Dermis microvascular lymphatic vessel endothelial cell (primary cell): ENCODE measurements at places on chromosomes 7 and 10. TPM values are rescaled to one million over a fixed set of nuclear protein-coding genes. Genes with fewer than 3 reads are reported as not detected.

- peak; percentile 87 for DNase-seq
Observed at GRCh38 chr7:135253851-135254771, 20.5 kb downstream of the STRA8 start.

- no peak for DNase-seq
Observed at GRCh38 chr7:42758124-42758523, 153.7 kb downstream of the C7orf25 start.

DNA sequence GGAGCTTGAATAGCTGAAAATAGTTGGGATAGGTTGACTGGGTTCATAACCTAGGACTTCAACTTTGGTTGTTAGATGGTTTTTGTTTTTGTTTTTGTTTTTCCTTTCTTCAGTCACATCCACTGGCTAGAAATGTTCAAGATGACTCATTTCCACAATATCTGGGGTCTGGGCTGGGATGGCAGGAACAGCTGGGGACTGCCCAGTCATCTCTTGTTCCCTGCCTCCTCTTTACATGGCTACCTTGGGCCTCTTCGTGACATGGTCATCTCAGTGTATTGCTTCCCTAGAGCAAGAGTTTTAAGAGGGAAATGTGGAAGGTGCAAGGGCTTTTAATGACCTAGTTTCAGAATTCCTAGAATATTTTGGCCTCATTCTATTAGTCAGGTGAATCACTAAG, 915.8 kb downstream of the XPNPEP1 start:
- DNase-seq = no peak

DNA sequence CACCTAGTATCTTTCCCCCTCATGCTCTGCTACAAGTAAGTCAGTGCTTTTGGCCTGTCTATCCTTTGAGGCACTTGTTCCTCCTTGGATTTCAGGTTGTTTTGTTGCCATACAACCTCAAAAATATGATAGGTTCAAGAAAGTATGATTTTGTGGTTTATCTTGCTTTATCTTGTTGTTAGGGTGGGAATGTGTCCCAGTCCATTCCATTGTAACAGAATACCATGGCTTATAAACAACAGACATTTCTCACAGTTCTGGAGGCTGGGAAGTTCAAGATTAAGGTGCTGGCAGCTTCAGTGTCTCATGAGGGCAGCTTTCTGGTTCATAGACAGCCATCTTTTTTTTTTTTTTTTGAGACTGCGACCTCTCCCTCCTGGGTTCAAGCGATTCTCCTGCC, 72.1 kb downstream of the TMEM270 start:
- no peak for DNase-seq

DNA sequence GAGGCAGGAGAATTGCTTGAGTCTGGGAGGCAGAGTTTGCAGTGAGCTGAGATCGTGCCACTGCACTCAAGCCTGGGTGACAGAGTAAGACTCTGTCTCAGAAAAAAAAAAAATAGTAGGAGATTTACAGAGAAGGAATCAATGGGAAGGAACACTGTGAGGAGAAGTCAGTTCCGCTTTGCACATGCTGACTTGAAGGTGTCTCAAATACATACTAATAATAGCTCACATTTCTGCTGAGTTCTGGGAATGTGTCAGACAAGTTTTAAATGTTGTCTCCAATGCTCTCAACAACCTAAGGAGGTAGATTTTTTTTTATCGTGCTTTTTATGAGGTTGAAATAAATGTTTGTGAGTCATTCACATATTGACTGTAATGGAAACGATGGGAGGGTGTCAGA, 654.9 kb upstream of the CELF2 start:
- DNase-seq = no peak

DNA sequence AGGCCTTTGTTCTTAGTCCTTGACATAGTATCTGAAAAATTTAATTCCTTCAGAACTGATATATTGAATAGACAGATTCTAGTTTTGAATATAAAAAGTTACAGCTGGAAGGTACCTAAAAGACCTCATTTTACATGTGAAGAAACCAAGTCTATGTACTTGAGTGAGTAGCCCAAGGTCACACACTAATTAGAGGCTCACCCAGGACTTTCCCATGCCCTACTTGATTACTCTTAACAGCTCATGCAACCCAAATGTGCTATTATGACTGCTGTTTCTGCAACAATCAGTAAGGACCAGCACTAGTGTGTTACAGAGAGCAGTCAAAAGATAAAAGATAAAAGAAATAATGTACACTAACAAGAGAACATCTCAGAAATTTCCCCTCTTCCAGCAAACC, 40.7 kb upstream of the BET1 start:
- DNase-seq = no peak

DNA sequence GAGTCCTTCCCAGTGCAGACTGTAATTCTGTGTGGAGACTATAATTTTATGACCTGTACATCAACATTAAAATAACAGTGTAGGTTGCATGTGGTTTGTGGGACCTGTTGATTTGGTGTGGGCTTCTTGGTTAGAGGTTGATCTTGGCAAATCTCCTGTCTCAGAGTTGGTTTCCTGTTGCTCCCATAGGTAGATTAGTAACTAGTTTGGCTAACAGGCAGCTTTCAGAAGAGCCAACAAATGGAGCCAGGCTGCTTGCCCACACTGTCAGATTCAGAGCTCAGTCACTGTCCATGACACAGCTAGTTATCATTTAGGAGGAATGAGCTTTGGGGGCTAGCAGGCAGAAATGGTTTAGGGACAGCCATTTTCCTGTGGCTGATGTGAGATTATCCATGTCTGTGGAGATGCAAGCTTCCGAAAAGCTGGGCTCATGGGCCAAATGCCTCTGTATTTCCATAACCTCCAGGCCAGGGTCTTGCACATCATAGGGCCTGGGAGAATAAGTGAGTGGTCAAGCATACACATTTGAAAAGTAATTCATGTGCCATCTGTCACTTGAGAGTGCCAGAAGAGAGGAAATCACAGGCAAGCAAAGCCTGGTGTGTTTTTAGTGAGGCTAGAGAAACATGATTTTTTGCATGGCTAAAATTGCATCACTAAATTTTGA, 33.4 kb downstream of the CCM2 start:
- DNase-seq = peak; percentile 8

- no peak for DNase-seq
Observed at GRCh38 chr10:93110472-93111146, 36.9 kb downstream of the CYP26A1 start.

DNA sequence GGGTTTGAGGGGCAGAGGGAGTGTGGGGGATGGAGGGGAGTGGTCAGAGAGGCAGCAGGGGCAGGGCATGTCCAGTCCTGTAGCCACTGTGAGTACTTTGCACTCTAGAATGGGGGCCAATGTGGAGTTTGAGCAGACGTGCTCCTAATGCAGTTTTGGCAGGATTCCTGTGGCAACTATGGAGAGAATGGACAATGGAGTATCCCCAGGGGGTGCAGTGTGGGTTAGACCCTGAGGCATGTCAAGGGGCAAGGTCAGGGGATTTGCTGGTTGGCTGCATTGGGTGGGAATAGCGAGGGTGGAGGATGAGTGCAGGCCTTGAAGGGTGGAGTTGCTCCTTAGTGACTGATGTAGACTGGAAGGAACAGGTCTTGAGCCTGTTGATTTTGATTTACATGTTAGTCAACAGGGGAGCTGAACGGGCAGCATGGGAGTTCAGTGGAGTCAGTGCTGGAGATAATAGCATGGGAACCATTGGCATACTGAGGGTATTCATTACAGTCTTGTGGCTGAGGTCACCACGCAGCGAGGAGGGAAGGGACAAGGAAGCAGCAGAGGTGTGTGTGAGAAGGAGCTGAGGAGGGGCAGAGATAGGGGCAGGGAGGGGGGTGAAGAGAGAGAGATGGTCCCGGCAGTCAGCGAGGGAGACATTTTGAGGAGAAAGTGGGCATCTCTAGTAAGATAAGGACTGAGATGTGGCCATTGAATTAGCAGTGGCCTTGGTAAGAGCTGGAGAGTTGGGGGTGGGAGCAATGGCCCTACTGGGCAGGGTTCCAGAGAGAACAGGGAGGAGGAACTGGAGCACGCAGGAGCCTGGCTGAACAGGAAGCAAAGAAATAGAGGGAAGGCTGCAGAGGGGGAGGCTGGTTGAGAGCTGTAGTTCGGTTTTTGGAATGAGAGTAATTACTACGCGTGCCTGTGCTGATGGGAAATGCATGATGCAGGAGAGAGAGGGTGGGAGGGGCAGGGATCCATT, 112.7 kb downstream of the CCNY start:
- DNase-seq = peak; percentile 62

DNA sequence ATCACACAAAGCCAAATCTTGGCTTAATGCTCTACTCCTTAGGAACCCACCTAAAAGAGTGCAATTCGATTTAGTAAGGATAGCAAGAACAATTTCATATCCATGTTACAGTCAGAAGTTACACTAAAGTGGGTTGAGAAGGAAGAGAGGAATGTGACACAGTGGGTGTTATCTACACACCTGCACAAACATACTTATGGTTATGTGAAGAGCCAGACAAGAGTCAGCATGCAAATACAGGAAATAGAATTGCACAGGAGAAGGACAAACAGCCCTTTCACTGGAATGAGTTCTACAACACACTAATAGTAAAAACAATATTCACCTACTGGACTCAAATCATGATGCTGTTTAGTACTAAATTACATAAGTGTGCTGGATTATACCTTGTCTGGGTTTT, 262.8 kb downstream of the DGKB start:
- DNase-seq = no peak

GRCh38 chr10:132142396-132143161, 44.2 kb upstream of the DPYSL4 start:
- no peak for DNase-seq

DNA sequence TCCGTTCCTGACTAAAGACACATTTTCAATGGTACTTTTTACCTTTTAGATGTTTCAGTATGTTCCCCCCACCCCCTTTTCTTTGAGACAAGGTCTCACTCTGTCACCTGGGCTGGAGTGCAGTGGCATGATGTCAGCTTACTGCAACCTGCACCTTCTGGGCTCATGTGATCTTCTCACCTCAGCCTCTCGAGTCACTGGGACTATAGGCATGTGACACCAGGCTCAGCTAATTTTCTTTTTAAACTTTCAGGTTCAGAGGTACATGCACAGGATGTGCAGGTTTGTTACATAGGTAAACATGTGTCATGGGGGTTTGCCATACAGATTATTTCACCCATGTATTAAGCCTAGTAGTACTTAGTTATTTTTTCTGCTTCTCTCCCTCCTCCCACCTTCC, 99.3 kb upstream of the RPA3 start:
- DNase-seq = no peak

GRCh38 chr7:3204526-3204925, 96.5 kb upstream of the SDK1 start:
- no peak for DNase-seq

GRCh38 chr7:86592185-86592584, 51.5 kb upstream of the GRM3 start:
- DNase-seq = no peak

DNA sequence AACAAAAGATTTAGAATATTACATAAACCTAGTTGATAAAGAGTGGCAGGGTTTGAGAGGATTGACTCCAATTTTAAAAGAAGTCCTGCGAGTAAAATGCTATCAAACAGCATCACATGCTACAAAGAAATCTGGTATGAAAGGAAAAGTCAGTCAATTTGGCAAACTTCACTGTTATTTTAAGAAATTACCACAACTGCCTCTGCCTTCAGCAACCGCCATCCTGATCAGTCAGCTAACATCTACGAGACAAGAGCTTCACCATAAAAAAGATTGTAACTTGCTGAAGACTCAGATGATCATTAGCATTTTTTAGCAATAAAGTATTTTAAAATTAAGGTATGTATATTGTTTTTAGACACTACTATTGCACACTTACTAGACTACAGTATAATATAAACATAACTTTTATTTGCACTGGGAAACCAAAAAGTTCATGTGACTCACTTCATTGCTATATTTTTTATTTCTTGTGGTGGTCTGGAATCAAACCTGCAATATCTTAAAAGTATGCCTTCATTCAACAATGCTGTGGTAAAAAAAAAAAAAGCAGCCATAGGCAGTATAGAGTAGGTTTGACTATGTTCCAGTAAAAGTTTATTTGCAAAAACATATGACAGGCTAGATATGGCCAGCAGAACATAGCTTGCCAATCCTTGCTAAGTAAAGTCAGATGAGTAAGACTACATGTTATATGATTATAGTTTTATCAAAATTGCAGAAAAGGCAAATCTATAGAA, 74.4 kb downstream of the GLCCI1 start:
- no peak for DNase-seq

MALRD1 gene
- total RNA-seq = not detected in 2 replicates

CLCN1 gene
- total RNA-seq = not detected in 2 replicates

CAV1 gene
- 644 and 1,184 TPM in 2 replicates for total RNA-seq

DGKB gene
- not detected in 2 replicates for total RNA-seq

ORC5 gene
- 18.2 and 25.2 TPM in 2 replicates for total RNA-seq

LIPJ gene
- not detected in 2 replicates for total RNA-seq

TMEM60 gene
- total RNA-seq = 8.2 and 11.9 TPM in 2 replicates

ELMO1 gene
- total RNA-seq = 30.3 and 46.7 TPM in 2 replicates

AQP1 gene
- 3.6 and 6.6 TPM in 2 replicates for total RNA-seq

SAP25 gene
- 0.13 TPM in 1 of 2 replicates, not detected in the other for total RNA-seq

LAMB1 gene
- total RNA-seq = 425 and 463 TPM in 2 replicates

BPGM gene
- 9.8 and 10.9 TPM in 2 replicates for total RNA-seq

TNRC18 gene
- 16.6 and 32.1 TPM in 2 replicates for total RNA-seq

GIMAP5 gene
- total RNA-seq = 255 and 501 TPM in 2 replicates

GARS1 gene
- total RNA-seq = 68.9 and 78.5 TPM in 2 replicates

TLX1 gene
- not detected in 2 replicates for total RNA-seq

FAM221A gene
- total RNA-seq = 4.3 and 5.6 TPM in 2 replicates

UTF1 gene
- total RNA-seq = not detected in 2 replicates

CPXM2 gene
- 0.25 and 0.26 TPM in 2 replicates for total RNA-seq
